ENCODE measurements at places on chromosomes 3 and 15.

- DNase-seq: no peak
Measured at GRCh38 chr15:97875025-97875512, 85.4 kb upstream of the ARRDC4 start.

DNA sequence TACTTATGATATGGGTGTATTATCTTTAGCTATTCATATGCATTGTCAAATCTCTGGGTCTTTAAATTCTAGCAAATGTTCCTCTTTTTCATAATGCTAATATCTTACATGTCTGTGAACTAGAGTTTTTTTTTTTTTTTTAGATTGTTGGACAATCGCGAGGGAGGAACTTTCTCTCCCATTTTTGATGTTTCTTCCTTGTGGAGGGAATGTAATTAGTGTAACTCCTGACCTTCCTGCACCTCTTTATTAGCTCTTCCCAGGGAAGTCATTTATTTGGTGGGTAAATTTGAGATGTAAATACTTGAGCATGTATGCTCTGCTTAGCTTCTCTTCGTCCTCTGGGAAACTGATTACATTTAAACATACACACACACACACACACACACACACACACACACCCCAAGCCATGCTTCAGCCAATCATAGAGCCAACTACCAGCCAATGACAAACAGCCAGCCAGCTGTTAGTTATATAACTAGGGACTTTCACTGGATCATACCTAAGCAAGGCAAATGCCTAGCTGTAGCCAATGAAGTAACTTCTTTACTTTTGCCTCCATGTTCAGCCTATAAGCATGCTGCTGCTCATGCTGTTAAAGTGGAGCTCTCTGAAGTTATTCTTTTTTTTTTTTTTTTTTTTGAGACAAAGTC lies 8.3 kb upstream of the USP8 start:
- DNase-seq: no peak

- no peak for DNase-seq
Measured at GRCh38 chr15:77675806-77676415, 43.2 kb upstream of the LINGO1 start.

- DNase-seq: no peak
Measured at GRCh38 chr3:10911350-10912002, 81.1 kb upstream of the SLC6A1 start.

All from stimulated activated CD4-positive, alpha-beta T cell treated with anti-CD3 and anti-CD28 coated beads, Interleukin-1b, Interleukin-23, amount 100 ng/mL, for 4 hours (primary cell).